ENCODE measurements at places on chromosomes 1 and 21.
A peak's percentile ranks its signal among the peaks of the same experiment; 100 is the strongest.

DNA sequence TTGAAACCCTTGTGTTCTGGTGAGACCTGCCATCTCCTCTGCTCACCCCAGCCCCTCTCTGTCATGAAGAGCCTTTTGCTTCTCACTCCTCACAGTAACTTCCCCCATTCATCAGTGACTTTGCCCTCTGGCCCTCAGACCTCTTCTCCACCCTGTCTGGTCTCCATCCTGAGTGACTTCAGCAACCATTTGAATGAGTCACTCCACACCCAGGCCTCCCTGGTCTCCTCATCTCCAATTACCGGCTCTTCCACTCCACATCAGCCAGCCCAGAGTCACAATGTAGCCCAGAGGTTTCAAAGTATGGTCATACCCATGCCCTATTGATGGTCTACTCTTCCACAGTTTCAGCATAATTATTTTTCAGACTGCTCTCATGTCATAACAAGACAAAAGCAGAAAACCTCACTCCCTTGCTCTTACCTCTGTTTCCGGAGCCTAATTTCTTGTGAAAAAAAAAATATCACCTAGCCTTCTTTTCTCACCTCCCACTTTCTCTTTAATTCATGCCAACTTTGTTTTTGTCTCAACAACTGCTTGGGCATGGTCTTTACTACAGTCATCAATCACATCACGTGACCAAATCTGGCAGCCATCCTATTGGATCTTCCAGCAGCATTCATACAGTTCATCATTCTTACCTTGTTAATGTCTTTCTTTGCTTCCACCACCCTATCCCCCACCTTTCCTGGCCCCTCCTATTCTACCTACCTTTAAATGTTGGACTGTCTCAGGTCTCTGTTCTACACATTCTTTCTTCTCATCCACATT lies 35.6 kb upstream of the NEK7 start:
- no peak overlapping the region for H3K4me3 ChIP-seq
- DNase-seq = no peak
- H3K4me1 ChIP-seq = no peaks in the 10 kb centered on the region
- no peak overlapping the region for H3K27ac ChIP-seq
- no peaks in the 10 kb centered on the region for H3K27me3 ChIP-seq

DNA sequence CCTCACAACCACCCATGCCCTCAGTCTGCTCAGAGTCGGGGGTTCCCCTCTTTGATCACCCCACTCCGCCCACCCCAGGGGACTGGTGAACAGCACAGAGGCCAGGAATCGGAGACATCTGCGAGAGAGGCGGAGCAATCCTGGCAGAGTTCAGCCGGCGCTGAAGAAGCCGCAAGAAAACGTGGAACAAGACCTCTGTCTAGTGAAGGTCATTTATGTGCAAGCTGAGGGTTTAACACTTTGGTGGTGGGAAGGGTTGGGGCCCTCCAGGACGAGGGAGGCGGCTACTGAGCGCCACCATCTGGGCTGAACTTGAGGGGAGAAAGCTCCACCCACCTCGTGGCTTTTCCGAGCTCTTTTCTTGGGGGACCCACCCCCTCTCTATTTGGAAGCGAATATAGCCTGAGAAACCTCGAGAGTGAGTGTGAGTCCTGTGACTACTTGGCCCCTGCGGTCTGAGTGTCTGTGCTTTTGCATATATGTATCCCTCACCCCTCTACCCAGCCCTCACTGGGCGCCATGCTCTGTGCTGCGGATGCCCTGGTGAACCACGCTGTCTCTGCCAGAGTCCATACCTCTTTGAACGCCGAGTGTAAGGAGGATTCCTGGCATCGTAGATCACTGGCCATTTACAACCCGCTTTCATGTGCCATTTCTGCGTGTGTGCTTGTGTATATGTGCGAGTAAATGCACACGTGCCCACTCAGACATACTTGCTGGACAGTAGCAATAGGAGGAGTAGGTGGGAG lies 1.2 kb upstream of the EPHA10 start:
- DNase-seq = peak; percentile 37
- peaks cover 51% of the 10 kb centered on the region for H3K27me3 ChIP-seq
- peak overlapping the region; percentile 46 for H3K4me3 ChIP-seq
- H3K36me3 ChIP-seq = no peaks in the 10 kb centered on the region
- peaks cover 7% of the 10 kb centered on the region for H3K4me1 ChIP-seq

DNA sequence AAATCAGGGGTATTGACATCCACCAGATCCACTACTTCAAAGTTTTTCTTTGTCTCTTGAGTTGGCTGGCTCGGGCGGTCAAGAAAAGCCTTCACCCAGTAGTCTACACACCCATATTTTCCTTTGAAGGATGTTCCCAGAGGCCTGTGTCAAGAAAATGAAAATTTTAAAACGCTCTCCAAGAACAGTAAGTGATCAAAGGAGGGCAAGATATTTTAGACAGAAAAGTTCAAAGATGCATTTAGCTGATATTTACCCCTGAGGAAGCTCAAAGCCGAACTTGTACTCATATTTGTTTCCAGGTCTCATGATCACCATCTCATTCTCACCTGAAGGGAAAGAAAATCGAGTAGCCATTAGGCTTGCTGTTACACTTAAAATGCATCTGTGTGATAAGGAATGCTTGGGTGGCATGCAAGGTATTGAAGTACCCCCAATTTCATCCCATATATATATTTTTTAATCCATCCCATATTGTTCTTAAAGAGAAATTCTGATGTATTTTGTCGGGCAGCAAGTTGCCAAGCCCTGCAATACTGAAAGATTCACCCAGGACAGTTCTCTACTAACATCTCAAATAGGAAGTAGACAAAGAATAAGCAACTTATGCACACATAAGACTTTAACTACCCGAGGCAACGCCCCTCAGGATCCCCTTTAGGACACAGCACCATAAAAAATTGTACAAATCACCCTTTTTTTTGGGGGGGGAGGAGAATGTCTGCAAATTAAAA lies 1.1 kb downstream of the TXNIP start:
- peak; percentile 24 for DNase-seq
- H3K27ac ChIP-seq = peak overlapping the region; percentile 89
- H3K27me3 ChIP-seq = no peaks in the 10 kb centered on the region
- peaks cover 26% of the 10 kb centered on the region for H3K36me3 ChIP-seq

GRCh38 chr1:10662824-10663677 lies 133.4 kb downstream of the CASZ1 start:
- no peak for DNase-seq
- no peaks in the 10 kb centered on the region for H3K4me1 ChIP-seq
- no peak overlapping the region for H3K27ac ChIP-seq
- peaks cover 85% of the 10 kb centered on the region for H3K27me3 ChIP-seq
- no peaks in the 10 kb centered on the region for H3K36me3 ChIP-seq
- H3K4me3 ChIP-seq = no peak overlapping the region

- no peaks in the 10 kb centered on the region for H3K36me3 ChIP-seq
- no peaks in the 10 kb centered on the region for H3K27me3 ChIP-seq
- H3K27ac ChIP-seq = no peak overlapping the region
- H3K4me1 ChIP-seq = no peaks in the 10 kb centered on the region
- H3K4me3 ChIP-seq = no peak overlapping the region
- DNase-seq = no peak
These were observed 25.1 kb downstream of the SYNJ1 start for GRCh38 chr21:32702702-32703101.

- peaks cover 22% of the 10 kb centered on the region for H3K4me1 ChIP-seq
- H3K4me3 ChIP-seq = no peak overlapping the region
- H3K27ac ChIP-seq = no peak overlapping the region
- H3K27me3 ChIP-seq = no peaks in the 10 kb centered on the region
- no peak for DNase-seq
These were observed 3.3 kb downstream of the LAX1 start for GRCh38 chr1:203768256-203768655.

- no peak for DNase-seq
- peak overlapping the region; percentile 67 for H3K27ac ChIP-seq
- no peaks in the 10 kb centered on the region for H3K27me3 ChIP-seq
- H3K36me3 ChIP-seq = peaks cover 4% of the 10 kb centered on the region
- H3K4me3 ChIP-seq = peak overlapping the region; percentile 77
These were observed 1.1 kb downstream of the KLHDC9 start for GRCh38 chr1:161099090-161099802.

DNA sequence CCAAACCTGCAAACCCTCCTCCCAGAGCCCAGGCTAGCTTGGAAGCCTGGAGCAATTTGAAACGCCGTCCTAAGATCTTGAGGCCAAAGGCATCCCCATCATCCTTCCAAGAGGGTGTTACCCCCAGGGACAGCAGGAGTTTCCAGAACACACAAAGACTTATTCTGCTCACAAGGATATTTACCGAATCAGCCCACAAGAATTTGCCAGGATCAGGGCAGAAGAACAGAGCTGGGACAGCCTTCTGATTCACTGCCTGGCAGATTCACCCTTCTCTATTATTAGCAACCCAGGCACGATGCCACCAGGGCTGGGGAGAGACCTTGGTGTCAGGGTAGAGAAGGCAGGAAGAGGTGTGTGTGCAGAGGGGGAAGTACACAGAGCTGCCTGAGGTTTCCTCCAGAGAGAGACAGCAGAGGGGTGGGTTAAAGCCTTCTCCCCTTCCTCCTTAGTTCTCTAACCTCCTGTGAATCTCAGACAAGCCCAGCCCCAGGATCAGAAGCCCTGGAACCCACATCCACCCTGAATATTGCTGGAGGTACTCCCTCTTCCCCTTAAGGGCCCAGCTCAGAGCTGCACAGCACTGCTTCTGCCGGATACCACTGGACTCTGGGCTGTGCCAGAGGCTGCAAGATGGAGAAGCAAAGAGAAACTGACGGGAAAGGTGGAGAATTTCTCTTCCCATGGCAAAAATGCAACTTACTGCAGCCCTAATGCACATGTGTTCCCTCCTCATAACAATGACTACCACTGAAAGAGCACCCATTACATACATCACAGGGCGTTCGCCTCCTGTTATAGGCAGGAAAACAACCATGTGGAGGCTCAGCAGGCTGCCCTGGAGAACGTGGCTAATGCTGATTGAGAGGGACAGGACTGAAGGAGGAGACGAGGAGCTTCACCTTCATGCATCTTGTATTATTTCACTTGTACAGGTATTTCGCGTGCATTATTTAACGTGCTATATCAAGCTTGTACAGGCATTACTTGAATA lies 61.8 kb downstream of the ITPKB start:
- DNase-seq = peak; percentile 62
- no peak overlapping the region for H3K4me3 ChIP-seq
- no peaks in the 10 kb centered on the region for H3K27me3 ChIP-seq
- H3K4me1 ChIP-seq = peaks cover 22% of the 10 kb centered on the region
- no peaks in the 10 kb centered on the region for H3K36me3 ChIP-seq

DNA sequence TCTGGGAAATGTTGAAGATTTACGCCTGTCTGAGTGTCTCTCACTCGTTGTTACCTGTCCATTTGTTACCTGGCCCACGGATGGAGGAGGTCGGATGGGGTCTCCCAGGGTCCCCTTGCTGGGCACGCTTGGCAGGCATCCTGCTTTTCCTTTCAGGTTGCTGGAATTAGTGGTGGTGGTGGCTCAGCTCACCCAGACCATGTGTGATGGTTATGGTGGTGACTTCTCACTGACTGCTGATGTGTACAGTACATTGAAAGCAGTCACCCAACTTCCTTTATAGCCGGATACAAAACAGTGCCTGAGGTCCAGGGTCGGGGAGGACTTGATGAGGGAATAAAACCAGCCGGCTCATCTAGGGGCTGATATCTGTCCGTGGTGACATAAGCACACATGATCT lies 19.5 kb downstream of the MAPKAPK2 start:
- H3K4me3 ChIP-seq = no peak overlapping the region
- no peaks in the 10 kb centered on the region for H3K36me3 ChIP-seq
- H3K4me1 ChIP-seq = peaks cover 32% of the 10 kb centered on the region
- no peak for DNase-seq

GRCh38 chr1:50526431-50526830 lies 103.2 kb upstream of the DMRTA2 start:
- H3K4me3 ChIP-seq = no peak overlapping the region
- no peak for DNase-seq
- H3K27me3 ChIP-seq = no peaks in the 10 kb centered on the region
- no peaks in the 10 kb centered on the region for H3K36me3 ChIP-seq
- no peaks in the 10 kb centered on the region for H3K4me1 ChIP-seq

DNA sequence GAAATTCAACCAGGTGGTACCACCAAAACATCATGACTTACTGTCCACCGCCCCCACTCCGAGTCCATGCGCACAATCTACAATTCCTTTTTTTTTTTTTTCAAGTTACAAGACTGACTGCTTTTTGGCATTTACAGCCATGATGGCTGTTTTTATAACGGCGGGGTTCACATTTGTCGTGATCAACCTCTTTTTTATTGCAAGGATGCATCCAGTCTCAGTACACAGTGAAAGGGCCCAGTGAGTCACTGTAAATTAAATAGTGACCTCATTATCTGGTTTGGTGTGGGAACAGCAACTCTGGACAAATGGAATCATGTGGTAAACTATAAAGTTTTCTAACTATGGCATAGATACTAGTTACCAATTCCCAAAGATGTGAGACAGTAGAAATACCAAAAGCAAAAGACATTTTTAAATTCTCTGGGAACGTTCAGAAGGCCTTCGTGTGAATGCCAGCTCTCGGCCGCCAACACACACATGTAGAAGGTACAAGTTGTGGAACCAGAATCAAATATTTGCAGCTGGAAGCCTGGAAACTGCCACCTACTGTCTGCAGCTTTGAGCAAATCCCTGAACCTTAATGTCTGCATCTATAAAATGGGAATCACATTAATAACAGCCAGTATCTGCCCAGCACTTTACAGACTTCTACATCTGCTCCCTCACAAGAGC lies 4.9 kb downstream of the GLIS1 start:
- no peak for DNase-seq
- no peaks in the 10 kb centered on the region for H3K27me3 ChIP-seq
- no peaks in the 10 kb centered on the region for H3K36me3 ChIP-seq
- peak overlapping the region; percentile 23 for H3K4me3 ChIP-seq

DNA sequence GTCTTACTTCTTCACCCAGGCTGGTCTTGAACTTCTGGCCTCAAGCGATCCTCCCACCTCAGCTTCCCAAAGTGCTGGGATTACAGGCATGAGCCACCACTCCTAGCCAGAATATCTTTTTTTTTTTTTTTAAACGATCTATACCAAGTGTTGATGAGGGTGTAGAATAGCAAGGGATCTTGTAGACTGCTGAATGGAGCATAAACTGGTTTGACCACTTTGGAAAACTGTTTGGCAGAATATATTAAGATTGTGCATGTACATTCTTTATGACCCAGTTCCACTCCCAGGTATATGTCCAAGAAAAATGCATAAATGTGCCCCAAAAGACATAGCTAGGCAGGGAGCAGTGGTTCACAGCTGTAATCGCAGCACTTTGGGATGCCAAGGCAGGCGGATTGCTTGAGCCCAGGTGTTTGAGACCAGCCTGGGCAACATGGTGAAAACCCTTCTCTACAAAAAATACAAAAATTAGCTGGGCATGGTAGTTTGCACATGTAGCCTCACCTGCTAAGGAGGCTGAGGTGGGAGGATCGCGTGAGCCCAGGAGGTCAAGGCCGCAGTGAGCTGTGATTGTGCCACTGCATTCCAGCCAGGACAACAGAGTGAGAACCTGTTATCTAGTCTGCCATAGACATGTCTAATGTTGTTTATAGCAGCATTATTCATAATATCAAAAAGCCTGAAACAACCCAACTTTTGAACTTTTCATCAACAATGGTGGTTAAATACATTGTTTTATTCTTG lies 184.0 kb downstream of the VPS13D start:
- H3K27ac ChIP-seq = no peak overlapping the region
- no peak overlapping the region for H3K4me3 ChIP-seq
- H3K36me3 ChIP-seq = no peaks in the 10 kb centered on the region
- H3K4me1 ChIP-seq = no peaks in the 10 kb centered on the region
- no peak for DNase-seq
- H3K27me3 ChIP-seq = no peaks in the 10 kb centered on the region

GRCh38 chr1:25624604-25625003 lies 8.0 kb downstream of the MAN1C1 start:
- no peak for DNase-seq
- H3K4me1 ChIP-seq = peaks cover 47% of the 10 kb centered on the region
- no peaks in the 10 kb centered on the region for H3K36me3 ChIP-seq
- no peaks in the 10 kb centered on the region for H3K27me3 ChIP-seq

Data from MM.1S (cell line).